ENCODE measurements at places on chromosomes 11 and 22. TPM values are rescaled to one million over a fixed set of nuclear protein-coding genes. Genes with fewer than 3 reads are reported as not detected.

The PHF21A gene
- total RNA-seq = 8.2 TPM

DNA sequence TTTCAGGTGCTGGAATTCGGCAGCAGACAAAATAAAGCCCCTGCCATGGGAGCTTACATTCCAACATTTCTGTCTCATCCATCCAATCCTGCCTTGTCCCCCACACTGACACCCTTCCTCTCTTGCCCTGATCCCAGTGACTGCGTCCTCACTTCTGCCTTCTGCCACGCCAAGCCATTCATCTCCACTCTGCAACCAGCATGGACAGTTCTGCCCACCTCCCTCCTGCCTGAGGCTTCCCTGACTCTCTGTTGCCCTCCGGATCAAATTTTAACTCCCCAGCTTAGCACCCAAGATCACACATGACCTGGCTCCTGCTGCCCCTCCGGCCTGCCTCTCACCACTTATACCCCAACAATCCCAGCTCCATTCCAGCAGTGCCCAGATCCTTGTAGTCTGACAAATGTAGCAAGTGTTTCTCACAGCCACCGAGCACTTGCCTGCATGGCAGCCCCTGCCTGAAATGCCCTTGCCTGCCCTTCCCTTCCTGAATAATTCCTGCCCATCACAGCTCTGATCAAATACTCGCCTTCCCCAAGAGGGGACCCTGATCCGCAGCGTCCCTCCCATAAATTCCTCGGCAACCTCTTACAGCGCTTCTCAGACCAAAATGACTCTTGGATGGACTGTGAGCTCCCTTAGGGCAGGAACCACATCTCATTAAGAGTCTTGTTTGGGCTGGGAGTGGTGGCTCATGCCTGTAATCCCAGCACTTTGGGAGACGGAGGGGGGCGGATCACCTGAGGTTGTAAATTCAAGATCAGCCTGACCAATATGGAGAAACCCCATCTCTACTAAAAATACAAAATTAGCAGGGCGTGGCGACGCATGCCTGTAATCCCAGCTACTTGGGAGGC lies 2.3 kb downstream of the ACTN3 start:
- no peak overlapping the region for H3K4me3 ChIP-seq
- H3K4me1 ChIP-seq = peaks cover 8% of the 10 kb centered on the region

- H3K4me1 ChIP-seq = peaks cover 4% of the 10 kb centered on the region
- no peaks in the 10 kb centered on the region for H3K36me3 ChIP-seq
- H3K4me3 ChIP-seq = no peak overlapping the region
- DNase-seq = no peak
- H3K27ac ChIP-seq = no peak overlapping the region
Measured at GRCh38 chr11:6354651-6355485, 34.6 kb upstream of the CAVIN3 start.

GRCh38 chr22:37996515-37997246 lies 12.3 kb upstream of the SOX10 start:
- no peak overlapping the region for H3K4me3 ChIP-seq
- peaks cover 14% of the 10 kb centered on the region for H3K4me1 ChIP-seq
- H3K36me3 ChIP-seq = no peaks in the 10 kb centered on the region
- no peak for DNase-seq
- H3K27ac ChIP-seq = no peak overlapping the region

The TMEM132A gene
- 88.1 TPM for total RNA-seq

DNA sequence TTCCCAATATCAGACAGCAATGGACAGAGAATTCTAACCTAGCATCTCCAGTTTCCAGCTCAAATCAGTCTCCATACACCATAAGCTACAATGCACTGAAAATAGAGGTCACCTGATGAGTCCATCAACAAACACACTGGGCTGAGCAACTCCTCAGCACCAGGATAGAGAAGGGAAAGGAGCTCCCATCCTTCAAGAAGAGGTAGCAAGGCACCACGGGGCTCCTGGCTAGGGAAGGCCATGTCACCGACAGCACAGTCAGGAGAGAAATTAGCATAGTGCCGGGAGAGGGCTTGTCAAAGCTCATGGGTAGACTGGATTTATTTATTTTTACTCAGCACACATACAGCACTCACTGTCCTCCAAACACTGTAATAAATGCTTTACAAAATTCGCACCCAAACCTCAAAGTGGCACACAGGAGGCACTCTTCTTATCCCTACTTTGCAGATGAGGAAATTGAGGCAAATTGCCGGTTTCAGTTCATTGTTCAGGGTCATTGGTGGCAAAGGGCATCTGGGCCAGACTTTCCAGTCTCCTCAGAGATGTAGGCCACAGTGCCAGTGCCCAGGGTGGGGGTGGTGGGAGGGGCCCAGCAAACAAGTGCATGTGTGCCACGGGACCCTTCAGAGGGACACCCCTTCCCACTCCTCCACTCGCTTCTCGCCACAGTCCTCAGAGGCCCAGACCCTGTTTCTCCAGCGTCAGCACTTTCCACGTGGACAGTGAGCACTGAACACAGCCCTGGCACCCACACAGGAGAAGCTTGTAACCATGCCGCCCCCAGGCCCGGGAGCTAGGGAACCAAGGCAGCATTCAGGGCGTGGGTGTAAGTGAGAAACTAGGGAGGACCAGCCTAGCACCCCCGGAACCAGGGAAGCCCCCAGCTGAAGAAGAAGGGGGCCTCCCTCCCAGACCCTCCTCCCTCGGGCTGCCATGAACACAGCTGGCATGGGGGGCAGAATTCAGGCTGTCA lies 1417.4 kb downstream of the TBC1D22A start:
- no peaks in the 10 kb centered on the region for H3K27me3 ChIP-seq
- no peaks in the 10 kb centered on the region for H3K36me3 ChIP-seq
- no peaks in the 10 kb centered on the region for H3K4me1 ChIP-seq
- H3K27ac ChIP-seq = no peak overlapping the region
- no peak for DNase-seq

The GLYAT gene
- total RNA-seq = not detected

The P4HA3 gene
- 2.0 TPM for total RNA-seq

- peaks cover 27% of the 10 kb centered on the region for H3K4me1 ChIP-seq
- no peak overlapping the region for H3K27ac ChIP-seq
- H3K36me3 ChIP-seq = no peaks in the 10 kb centered on the region
- no peak overlapping the region for H3K4me3 ChIP-seq
- H3K27me3 ChIP-seq = no peaks in the 10 kb centered on the region
- DNase-seq = no peak
Measured at GRCh38 chr11:43980253-43980652, 37.8 kb downstream of the C11orf96 start.

Data from PC-3 (cell line).